ENCODE measurements at places on chromosomes 2 and 18. TPM values are rescaled to one million over a fixed set of nuclear protein-coding genes. Genes with fewer than 3 reads are reported as not detected.

SMYD1 gene
- polyA plus RNA-seq = not detected

SNTG2 gene
- polyA plus RNA-seq = 0.31 TPM

RETREG2 gene
- polyA plus RNA-seq = 82.5 TPM

PLA2R1 gene
- polyA plus RNA-seq = 7.2 TPM

TTR gene
- 0.32 TPM for polyA plus RNA-seq

ACVR1 gene
- polyA plus RNA-seq = 27.3 TPM

TMEM18 gene
- polyA plus RNA-seq = 63.2 TPM

GRCh38 chr2:190846746-190847145, 33.9 kb upstream of the GLS start:
- peaks cover 5% of the 10 kb centered on the region for H3K4me1 ChIP-seq
- peak overlapping the region; percentile 55 for H3K27ac ChIP-seq
- no peaks in the 10 kb centered on the region for H3K36me3 ChIP-seq
- no peaks in the 10 kb centered on the region for H3K27me3 ChIP-seq
- H3K4me3 ChIP-seq = no peak overlapping the region

- no peak for DNase-seq
- no peaks in the 10 kb centered on the region for H3K27me3 ChIP-seq
- no peak overlapping the region for H3K4me3 ChIP-seq
- H3K27ac ChIP-seq = no peak overlapping the region
- H3K36me3 ChIP-seq = no peaks in the 10 kb centered on the region
Observed at GRCh38 chr2:88110830-88111229, 17.0 kb downstream of the FABP1 start.

DNA sequence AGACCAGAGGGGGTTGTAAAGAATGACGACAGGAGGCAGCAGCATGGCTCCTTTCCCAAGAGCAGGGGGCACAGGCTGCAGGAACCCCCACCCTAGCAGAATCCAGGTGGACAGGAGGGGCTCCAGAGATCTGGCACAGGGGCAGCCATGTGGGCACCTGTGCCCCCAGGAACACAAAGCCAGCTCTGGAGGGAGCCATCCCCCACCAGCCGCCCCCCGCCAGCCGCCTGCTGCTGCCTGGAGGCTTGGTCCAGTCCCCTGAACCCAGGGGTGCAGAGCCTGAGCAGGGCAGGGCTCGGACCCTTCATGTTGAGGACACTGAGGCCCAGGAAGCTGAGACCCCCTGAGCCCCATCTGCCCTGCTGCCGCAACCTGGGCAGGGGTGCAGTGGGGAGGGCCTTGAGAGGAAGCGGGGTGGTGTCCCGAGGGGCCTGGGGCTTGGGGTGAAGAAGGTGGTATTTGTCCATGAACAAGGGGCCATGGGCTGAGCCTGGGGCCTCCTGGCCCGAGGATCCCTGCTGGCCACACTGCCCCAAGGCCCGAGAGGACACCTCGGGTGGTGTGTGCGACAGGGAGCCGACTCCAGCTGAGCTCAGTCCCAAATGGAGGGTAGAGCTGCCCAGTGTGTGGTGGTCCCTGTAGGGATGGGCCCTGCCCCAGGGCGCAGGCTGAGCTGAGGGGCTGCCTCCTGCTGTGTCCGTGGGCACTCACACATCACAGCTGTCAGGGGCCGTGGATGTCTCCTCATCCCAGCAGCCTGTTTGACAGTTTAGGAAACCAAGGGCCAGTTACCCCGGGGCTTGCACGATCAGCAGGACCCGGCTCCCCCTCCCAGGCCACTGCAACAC, 39.8 kb upstream of the SNED1 start:
- no peak overlapping the region for H3K27ac ChIP-seq
- no peaks in the 10 kb centered on the region for H3K36me3 ChIP-seq
- H3K4me3 ChIP-seq = no peak overlapping the region
- DNase-seq = no peak

GRCh38 chr18:54329787-54330186, 27.9 kb downstream of the STARD6 start:
- no peak overlapping the region for H3K4me3 ChIP-seq
- DNase-seq = no peak
- no peak overlapping the region for H3K27ac ChIP-seq
- H3K36me3 ChIP-seq = no peaks in the 10 kb centered on the region
- H3K4me1 ChIP-seq = no peaks in the 10 kb centered on the region
- no peaks in the 10 kb centered on the region for H3K27me3 ChIP-seq

- no peaks in the 10 kb centered on the region for H3K27me3 ChIP-seq
- no peaks in the 10 kb centered on the region for H3K36me3 ChIP-seq
- H3K27ac ChIP-seq = no peak overlapping the region
- H3K4me3 ChIP-seq = no peak overlapping the region
- no peaks in the 10 kb centered on the region for H3K4me1 ChIP-seq
Observed at GRCh38 chr2:222701721-222702131, 30.3 kb downstream of the MOGAT1 start.

DNA sequence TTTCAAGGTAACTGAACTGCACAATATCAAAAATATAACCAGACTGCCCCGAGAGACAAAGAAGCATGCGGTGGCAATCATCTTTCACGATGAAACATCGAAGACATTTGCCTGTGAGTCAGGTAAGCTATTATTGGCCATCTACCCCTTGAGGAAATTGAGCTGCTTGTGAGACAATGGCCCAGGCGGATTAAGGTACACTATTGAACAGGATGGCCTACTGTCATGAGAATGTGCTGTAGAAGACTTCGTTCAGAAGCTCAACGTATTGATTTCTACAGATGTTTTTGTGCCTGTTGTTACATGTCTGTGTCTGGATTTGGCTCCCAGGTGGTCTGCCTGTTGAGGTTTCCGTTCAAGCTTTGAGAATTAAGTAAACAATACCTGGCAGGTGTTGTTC, 198.7 kb downstream of the DOK6 start:
- H3K27me3 ChIP-seq = no peaks in the 10 kb centered on the region
- no peaks in the 10 kb centered on the region for H3K36me3 ChIP-seq
- DNase-seq = no peak

- DNase-seq = no peak
- no peak overlapping the region for H3K4me3 ChIP-seq
- no peaks in the 10 kb centered on the region for H3K27me3 ChIP-seq
- peaks cover 10% of the 10 kb centered on the region for H3K36me3 ChIP-seq
Observed at GRCh38 chr18:46009125-46009840, 42.2 kb upstream of the EPG5 start.

GRCh38 chr18:13095466-13095865, 104.3 kb downstream of the CEP192 start:
- H3K36me3 ChIP-seq = no peaks in the 10 kb centered on the region
- H3K27me3 ChIP-seq = no peaks in the 10 kb centered on the region
- no peak for DNase-seq
- H3K4me1 ChIP-seq = no peaks in the 10 kb centered on the region
- H3K27ac ChIP-seq = no peak overlapping the region

- H3K36me3 ChIP-seq = no peaks in the 10 kb centered on the region
- DNase-seq = no peak
- no peak overlapping the region for H3K4me3 ChIP-seq
- no peaks in the 10 kb centered on the region for H3K4me1 ChIP-seq
Observed at GRCh38 chr2:135009339-135009738, 37.9 kb downstream of the MAP3K19 start.

- H3K4me1 ChIP-seq = no peaks in the 10 kb centered on the region
- H3K27ac ChIP-seq = no peak overlapping the region
- H3K27me3 ChIP-seq = no peaks in the 10 kb centered on the region
- DNase-seq = no peak
- no peaks in the 10 kb centered on the region for H3K36me3 ChIP-seq
Observed at GRCh38 chr2:119856469-119856901, 96.8 kb downstream of the PTPN4 start.

- no peaks in the 10 kb centered on the region for H3K36me3 ChIP-seq
- peak overlapping the region; percentile 77 for H3K27ac ChIP-seq
- no peaks in the 10 kb centered on the region for H3K27me3 ChIP-seq
- H3K4me3 ChIP-seq = no peak overlapping the region
- H3K4me1 ChIP-seq = peaks cover 39% of the 10 kb centered on the region
- DNase-seq = peak; percentile 46
Observed at GRCh38 chr2:159093497-159093896, 125.1 kb downstream of the TANC1 start.

GRCh38 chr2:109711230-109712122, 82.6 kb upstream of the RGPD5 start:
- no peak overlapping the region for H3K27ac ChIP-seq
- no peak overlapping the region for H3K4me3 ChIP-seq
- no peaks in the 10 kb centered on the region for H3K27me3 ChIP-seq
- no peak for DNase-seq
- no peaks in the 10 kb centered on the region for H3K4me1 ChIP-seq
- no peaks in the 10 kb centered on the region for H3K36me3 ChIP-seq

GRCh38 chr2:216131175-216131926, 22.2 kb downstream of the XRCC5 start:
- H3K4me3 ChIP-seq = no peak overlapping the region
- no peaks in the 10 kb centered on the region for H3K27me3 ChIP-seq
- no peak for DNase-seq
- H3K36me3 ChIP-seq = peaks cover 100% of the 10 kb centered on the region
- no peaks in the 10 kb centered on the region for H3K4me1 ChIP-seq

- H3K4me3 ChIP-seq = no peak overlapping the region
- no peaks in the 10 kb centered on the region for H3K4me1 ChIP-seq
- peak overlapping the region; percentile 7 for H3K27ac ChIP-seq
- no peaks in the 10 kb centered on the region for H3K27me3 ChIP-seq
Observed at GRCh38 chr2:67389788-67390187, 7.3 kb upstream of the ETAA1 start.

DNA sequence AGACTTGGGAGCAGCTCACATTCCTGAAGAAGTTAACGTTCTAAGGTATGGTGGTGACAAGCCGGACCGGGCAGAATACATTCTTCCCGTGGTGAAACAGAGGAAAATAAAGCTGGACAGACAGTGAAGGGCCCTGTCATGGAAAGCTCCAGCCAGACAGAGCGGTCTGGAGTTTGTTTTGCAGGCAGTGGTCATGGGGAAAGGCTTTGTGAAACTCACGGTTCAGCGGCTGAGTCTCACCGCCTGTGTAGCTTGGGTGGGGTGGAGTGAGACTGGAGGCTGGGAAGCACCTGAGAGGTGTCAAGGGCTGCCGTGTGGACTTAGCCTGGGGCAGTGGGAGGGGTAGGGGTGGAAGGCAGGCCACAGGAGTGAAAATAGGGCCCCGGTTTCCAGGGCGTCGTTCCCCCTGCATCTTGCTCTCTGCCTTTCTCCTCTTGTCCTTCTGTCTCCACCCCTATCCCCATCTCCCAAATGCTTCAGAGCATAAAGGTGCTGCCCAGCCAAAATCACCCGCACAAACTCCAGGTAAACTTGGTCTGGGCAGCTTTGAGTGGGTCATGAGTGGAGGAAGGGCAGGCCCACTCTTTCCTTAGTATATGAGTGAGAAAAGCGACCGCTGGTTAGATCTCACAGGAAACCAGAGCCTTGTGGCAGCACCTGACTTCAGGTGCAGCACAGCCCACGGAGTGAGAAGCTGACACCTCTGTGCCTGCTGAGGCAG, 11.4 kb upstream of the SLC20A1 start:
- no peak overlapping the region for H3K27ac ChIP-seq
- H3K4me3 ChIP-seq = no peak overlapping the region
- peaks cover 37% of the 10 kb centered on the region for H3K4me1 ChIP-seq
- no peaks in the 10 kb centered on the region for H3K36me3 ChIP-seq
- no peaks in the 10 kb centered on the region for H3K27me3 ChIP-seq
- no peak for DNase-seq

GRCh38 chr2:110802208-110802932, 70.0 kb downstream of the ACOXL start:
- no peaks in the 10 kb centered on the region for H3K36me3 ChIP-seq
- H3K4me3 ChIP-seq = no peak overlapping the region
- no peak for DNase-seq
- peaks cover 25% of the 10 kb centered on the region for H3K27me3 ChIP-seq
- H3K27ac ChIP-seq = no peak overlapping the region
- H3K4me1 ChIP-seq = no peaks in the 10 kb centered on the region

DNA sequence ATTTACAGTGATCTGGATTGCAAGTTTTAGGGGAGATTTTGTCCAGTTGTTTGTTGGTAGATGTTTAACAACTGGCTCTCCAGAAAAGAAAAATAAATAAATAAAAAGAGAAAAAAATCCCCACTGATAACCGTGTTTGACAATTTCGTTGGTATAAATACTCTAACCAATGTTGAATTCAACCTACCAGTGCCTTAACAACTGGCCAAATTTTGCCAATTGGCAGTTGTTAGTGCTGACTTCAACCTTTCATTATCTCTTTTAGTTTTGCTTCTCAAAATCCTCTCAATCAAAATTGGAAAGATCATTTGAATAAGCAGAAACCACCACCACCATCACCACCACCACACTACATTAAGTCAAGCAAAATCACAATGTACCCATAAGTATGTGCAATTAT, 490.3 kb downstream of the PIK3C3 start:
- H3K27me3 ChIP-seq = no peaks in the 10 kb centered on the region
- H3K4me3 ChIP-seq = no peak overlapping the region
- no peak for DNase-seq
- no peaks in the 10 kb centered on the region for H3K4me1 ChIP-seq
- H3K27ac ChIP-seq = no peak overlapping the region

DNA sequence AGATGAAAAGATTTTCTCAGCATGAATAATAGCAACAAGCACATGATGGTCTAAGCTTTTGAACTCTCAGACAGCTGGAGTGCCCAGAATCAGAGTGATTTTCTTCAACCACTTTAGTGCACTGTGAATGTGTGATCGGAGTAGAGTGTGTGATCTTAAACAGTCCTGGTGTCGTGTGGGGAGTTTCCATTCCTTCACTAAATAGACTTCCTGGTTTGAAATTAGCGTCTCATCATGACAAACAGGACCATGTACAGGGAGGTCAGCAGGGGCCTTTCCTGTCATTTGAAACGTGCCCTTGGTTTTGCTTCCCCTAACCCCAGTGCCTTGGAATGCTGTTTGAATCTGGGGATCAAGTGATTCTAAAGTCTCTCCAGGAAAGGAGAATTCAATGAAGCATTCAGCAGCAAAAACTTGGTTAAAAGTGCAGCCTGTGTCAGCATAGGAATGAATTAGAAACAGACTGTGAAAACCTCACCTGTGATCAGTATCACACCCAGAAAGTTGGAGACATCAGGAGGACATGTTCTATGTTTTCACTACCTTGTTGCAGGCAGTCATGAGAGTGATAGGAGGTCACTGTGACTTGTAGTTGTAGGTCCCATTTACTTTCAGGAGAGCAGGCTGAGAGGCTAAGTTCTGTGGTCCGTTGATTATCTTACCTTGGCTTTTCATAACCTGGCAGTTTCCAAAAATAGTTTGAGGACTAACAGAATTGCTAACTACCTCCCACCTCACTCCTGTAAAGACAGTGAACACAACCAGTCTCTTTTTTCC, 400.3 kb downstream of the MTX2 start:
- no peak overlapping the region for H3K4me3 ChIP-seq
- H3K36me3 ChIP-seq = no peaks in the 10 kb centered on the region
- H3K27ac ChIP-seq = no peak overlapping the region
- no peaks in the 10 kb centered on the region for H3K4me1 ChIP-seq

GRCh38 chr18:56541793-56542192, 96.6 kb downstream of the TXNL1 start:
- DNase-seq = no peak
- H3K36me3 ChIP-seq = no peaks in the 10 kb centered on the region
- no peak overlapping the region for H3K27ac ChIP-seq
- no peak overlapping the region for H3K4me3 ChIP-seq
- no peaks in the 10 kb centered on the region for H3K4me1 ChIP-seq

GRCh38 chr2:144006139-144006538, 513.8 kb downstream of the ZEB2 start:
- no peaks in the 10 kb centered on the region for H3K4me1 ChIP-seq
- no peak overlapping the region for H3K27ac ChIP-seq
- H3K27me3 ChIP-seq = no peaks in the 10 kb centered on the region
- H3K36me3 ChIP-seq = no peaks in the 10 kb centered on the region
- H3K4me3 ChIP-seq = no peak overlapping the region
- DNase-seq = no peak
